Activated CD4-positive, alpha-beta T cell treated with anti-CD3 and anti-CD28 coated beads, Interleukin-2, amount 50 U/mL, for 16 hours (primary cell): ENCODE measurements at places on chromosomes 4 and X.

DNA sequence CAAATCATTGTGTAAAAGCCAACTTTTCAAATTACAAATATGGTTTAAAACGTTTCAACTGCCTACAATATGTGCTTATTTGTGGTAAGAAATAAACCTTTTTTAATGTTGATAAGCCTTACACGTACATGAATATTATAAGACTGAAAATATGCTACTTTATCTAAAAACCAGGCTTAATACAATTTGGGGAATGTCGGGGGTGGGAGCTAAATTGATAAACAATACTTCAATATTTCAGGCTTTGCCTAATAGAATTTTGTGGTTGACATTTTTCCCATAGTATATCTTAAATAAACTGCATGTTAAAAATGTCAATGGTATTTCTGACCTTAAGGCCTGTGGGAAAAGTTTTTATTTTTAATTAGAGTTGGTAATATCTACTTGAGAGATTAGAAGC is 69.8 kb upstream of the SLIT2 start:
- DNase-seq: no peak

- DNase-seq: no peak
These were observed 8.0 kb upstream of the CDKN2AIP start for GRCh38 chr4:183436417-183436816.

DNA sequence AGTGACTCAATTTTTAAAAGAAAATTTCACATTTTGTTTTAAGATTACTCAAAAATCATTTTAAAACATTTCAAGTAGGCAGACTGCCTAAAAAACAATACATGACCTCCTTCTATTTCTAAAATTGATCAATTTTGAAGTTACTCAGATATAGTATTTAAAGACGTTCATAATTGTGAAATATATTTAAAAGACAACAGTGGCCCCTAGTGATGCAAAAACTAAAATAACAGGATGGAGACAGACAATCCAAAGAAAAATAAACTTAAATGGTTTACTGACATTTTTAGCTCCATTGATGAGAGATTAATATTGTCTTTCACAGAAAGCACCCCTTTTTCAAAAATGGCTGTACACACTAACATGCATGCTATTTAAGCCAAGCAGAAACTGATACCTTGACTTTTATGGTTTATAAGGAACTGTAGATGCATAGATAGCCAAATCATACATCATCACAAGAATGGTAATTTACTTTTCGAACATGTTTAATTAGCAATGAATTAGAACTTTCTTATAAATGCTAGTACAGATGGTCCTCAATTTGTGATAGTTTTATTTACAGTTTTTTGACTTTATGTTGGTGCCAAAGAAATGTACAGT is 69.8 kb upstream of the FAT4 start:
- DNase-seq: no peak

DNA sequence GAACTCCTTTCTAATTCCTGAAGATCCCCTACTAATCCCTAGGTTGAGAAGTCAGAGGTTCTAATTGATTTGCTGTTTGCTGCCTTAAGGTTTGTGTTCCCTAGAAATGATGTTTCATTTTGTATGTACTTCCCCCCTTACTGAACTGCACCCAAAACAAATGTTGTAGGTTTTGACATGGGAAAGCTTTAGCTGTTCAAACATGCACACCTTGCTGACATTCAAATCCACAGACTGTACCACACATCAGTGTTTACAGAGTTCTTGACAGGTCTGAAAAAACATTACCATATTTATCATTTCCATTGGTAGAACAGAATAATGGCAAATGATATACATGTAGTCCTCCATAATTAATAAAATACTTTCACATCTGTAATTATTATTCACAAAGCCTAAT is 18.2 kb downstream of the EGF start:
- DNase-seq: no peak

- no peak for DNase-seq
These were observed 971.5 kb downstream of the C4orf33 start for GRCh38 chr4:130067419-130067818.

DNA sequence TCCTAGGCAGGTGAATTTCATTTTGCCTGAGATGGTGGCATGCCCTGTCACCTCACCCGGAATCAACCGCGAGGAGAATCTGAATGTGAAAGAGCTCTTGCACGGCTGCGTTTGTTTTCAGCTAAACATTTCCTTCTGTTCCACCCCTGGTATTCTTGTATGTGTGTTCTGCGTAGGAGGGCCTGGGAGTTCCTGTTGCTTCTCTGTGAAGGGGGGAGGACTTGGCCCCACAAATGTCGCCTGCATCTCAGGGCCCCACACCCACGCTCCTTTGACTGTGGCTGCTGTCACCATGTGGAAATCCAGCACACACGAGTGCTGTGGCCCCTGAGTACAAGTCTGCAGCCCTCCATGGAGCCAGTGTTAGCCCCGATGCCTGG is 45.8 kb upstream of the CLCN4 start:
- DNase-seq: peak; percentile 69

- DNase-seq: peak; percentile 40
These were observed 171.8 kb downstream of the HNRNPD start for GRCh38 chr4:82201805-82202641.

- no peak for DNase-seq
These were observed 163.1 kb upstream of the MAB21L2 start for GRCh38 chr4:150418757-150419410.

- DNase-seq: no peak
These were observed 185.0 kb upstream of the GPRIN3 start for GRCh38 chr4:89492581-89493071.

DNA sequence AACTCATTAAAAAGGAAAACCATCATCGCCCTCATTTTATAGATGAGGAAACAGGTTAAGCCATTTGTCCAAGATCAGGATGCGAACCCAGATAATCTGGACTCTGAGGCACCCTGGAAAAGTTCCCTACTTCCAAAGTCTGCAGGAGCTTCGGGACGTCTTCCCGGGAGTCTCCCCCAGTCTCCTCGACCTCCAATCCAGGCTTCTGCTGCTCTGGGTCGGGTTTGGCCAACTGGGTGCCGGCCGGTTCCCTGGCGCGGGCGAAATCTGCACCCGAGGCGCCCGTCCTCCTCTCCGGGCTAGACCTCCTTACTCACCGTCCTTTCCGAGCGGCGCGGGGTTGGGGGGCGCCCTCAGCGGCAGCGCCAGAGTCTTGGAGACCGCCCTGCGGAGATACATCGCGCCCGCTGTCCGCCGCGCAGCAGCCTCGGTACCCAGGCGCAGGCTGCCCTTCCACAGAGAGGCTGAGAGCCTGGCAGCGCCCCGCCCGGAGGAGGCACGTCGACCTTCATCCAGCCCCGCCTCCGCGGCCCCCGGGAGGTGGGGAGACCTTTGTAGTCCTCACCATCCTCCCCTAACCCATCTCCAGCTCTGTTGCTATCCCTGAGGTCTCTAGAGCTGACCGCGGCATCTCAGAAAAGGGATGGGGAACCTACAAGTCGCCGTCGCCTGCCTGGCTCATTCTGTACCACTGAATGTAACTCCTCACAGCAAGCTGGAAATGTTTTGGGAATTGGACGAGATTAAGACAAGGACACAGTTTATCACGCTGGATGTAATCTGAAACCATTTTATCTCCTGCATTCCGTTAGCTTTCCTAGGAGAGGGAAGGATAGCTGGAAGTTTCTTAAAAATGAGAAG is at the start of gene MGARP:
MGARP (minus strand) TSS at position 466 of the 861 bp plus-strand sequence; CDS start at position 399, 67 bp downstream.
- no peak for DNase-seq

GRCh38 chrX:38845426-38845825 is 44.2 kb downstream of the MID1IP1 start:
- no peak for DNase-seq

DNA sequence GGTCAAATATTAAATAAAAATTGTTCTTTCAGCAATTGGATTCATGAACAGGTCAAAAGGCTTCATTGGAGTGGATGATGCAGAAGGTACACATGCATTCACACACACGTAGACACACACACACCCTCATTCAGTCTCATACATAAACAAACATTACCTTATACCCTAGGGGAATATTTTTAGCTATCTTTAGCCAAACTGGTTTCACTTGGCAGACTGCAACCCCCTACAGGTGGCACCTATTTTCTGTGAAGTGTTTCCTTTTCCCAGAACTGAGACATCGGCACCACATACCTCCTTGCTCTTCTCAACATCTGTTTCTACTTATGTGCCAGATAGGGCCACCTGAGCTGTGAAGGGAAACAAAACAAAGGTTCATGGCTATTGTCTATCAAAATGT is 18.5 kb upstream of the KDR start:
- no peak for DNase-seq

GRCh38 chr4:28469387-28469786 is 1608.7 kb downstream of the STIM2 start:
- no peak for DNase-seq

DNA sequence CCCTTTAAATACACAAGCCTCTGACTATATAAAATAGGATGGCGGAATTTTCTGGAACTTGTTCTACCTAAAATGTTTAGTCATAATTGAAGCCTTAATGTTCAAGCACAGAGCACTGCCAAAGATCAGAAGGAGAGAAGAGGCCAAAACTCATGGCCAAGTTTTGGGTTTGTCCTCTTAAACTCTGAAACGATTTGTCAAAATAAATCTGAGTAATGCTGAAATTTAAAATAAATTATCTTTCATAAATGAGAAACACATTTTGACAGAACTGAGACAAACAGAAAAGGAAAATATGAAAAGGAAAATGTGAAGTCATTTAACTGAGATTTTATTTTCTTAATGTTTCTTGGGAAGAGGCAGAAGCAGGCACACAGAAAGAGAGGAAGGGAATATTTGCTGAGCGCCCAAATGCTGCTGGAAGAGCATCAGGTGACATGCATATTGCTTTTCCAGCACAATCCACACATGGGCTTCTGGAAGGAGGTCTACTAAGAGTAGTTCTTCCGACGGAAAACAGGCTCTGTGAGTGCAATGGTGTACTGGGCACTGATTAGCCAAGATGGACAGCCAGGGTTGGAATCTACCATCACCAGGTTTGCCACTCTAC is 47.4 kb upstream of the ZNF518B start:
- DNase-seq: no peak

GRCh38 chrX:47190445-47191269 is 3.0 kb upstream of the UBA1 start:
- DNase-seq: peak; percentile 92

DNA sequence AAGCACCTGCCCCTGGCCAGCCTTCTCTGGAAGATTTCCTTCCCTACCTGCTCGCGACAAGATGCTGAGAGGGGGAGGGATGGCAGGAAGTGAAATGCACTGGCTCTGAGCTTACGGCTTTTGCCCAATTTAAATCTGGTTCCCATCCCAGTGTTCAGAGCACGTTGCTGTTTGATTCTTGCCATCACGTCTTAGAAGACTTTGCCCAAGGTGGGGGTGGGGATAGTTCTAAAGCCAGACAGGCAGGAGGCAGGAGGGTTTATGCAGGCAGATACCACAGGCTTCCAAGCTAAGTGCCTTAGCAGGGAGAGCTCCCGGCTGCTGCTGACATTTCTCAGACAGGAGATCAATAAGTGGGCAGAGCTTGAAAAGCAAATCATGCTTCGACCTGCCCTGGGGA is 393.9 kb downstream of the MID1IP1 start:
- no peak for DNase-seq
